Inflammatory macrophage treated with lipopolysaccharide for 4 hours (primary cell): ENCODE measurements at places on chromosomes 1 and 21.
A peak's percentile ranks its signal among the peaks of the same experiment; 100 is the strongest.

DNA sequence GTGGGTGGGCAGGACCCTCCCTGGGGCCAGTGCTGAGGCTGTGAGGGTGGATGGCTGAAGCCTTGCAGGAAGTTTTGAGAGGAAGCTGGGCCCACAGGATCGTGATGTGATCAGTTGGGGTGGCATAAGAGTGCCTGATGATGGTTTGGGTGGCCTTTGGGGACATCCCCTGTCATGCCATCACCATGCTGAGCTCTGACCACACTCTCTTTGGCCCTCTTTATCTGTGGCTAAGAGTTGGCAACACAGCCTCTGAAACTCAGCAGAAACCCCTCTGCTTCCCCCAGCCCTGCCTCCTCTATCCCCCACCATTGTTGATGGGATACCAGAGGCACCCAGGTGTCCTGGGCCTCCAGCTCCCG, 19.8 kb downstream of the MIIP start:
- peak; percentile 77 for DNase-seq

GRCh38 chr1:236113324-236114032, 28.9 kb upstream of the GPR137B start:
- DNase-seq, result no peak

GRCh38 chr1:70536708-70537366, 125.8 kb downstream of the CTH start:
- no peak for DNase-seq

DNA sequence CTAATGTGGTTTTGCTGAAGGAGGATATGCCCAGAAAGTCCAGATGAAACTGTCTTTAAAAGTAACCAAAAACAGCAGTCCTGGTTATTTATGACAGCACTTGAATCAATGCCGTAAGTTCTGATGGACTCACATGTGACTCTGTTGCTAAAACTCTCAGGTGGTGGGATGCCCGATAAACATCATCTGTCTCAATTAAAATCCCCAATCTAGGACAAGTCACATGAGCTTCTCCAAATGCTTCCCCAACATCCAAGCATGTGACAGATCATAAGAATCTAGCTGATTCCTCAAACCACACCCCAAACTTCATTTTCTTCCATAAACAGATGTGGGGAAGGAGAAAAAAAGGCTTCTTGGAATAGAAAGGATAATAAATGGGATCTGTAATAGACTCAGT, 786 bp upstream of the CTSK start:
- peak; percentile 17 for DNase-seq

GRCh38 chr1:76868154-76868882, 1.0 kb downstream of the ST6GALNAC5 start:
- no peak for DNase-seq

GRCh38 chr1:22854688-22855565, 117.7 kb downstream of the LACTBL1 start:
- DNase-seq, result peak; percentile 6

DNA sequence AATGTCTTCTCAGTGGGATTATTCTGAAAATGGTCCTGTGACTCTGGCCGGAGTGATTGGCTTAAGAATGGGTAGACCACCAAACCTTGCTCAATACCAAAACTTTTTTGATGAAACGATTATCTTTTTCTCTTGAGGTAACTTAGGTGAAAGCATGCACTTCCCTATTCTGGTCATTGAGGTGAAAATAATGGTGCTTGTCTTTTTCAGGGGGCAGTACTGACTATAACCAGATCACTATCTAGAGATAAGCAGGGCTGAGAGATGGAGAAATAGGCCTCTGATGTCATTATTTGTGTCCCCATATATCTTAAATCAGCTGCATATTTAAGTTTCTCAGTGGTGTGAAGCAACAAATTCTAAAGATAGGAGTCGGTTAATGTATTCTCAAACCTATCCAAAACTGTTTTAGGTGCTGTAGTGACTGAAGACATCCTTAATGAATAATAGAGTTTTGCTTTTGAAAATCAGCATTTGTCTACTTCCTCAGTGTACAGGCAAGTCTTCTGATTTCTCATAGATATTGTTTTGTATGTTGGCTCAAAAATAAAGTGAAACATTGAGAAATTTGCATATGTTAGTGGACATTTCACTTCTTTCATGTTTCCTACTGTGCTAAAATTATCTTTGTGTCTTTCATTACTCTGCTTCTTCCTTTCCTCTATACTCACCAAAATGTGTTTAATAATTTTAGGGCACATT, 735.3 kb upstream of the ADGRL4 start:
- DNase-seq, result no peak

GRCh38 chr1:171972846-171973245, 131.5 kb downstream of the DNM3 start:
- DNase-seq, result peak; percentile 23

GRCh38 chr21:27690426-27690825, 723.5 kb upstream of the ADAMTS5 start:
- no peak for DNase-seq

GRCh38 chr21:37365517-37366481, 774 bp upstream of the DYRK1A start:
- DNase-seq, result peak; percentile 63

DNA sequence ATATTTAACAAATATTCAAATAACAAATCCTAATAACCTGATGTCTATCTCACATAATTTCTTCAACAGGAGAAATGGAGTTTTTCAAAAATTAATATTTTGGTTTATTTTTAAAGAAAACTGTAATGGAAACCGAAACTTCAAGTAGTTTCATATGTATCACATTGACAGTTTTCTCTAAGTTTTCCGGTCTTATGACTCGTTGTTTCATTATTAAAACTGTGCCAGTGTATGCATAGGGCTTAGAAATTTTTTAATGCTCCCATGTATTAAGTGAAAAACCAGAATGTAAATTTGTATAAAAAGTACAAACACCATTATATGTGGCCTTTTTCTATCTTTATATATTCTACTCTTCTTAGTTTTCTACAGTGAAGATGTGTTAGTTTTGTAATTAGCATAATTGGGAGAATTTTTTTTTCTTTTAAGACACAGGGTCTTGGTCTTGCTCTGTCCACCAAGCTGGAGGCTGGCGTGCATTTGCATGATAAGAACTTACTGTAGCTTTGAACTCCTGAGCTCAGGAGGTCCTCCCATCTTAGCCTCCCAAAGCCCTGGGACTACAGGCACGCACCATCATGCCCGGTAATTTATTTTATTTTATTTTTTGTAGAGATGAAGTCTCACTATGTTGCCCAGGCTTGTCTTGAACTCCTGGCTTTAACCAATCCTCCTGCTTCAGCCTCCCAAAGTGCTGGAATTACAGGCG, 43.9 kb upstream of the SAMSN1 start:
- peak; percentile 88 for DNase-seq

DNA sequence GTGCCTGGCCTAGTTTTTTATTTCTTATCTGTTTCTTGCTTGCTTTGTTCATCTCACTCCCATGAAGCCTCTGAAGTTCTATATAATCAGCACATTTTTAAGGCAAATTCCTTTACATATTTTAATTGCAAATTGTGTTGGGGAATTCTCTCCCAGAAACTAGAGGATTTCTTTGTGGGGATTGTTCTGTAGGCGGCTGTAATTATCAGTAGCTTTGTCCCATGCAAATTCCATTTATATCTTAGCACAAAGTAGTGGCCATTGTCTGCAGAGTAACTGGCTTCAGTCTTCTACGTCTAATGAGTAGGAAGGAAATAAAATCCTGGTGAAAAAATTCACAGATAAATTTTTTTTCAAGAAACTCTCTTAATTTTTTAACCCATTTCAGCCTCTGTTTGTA, 35.7 kb downstream of the CLEC20A start:
- DNase-seq, result no peak

DNA sequence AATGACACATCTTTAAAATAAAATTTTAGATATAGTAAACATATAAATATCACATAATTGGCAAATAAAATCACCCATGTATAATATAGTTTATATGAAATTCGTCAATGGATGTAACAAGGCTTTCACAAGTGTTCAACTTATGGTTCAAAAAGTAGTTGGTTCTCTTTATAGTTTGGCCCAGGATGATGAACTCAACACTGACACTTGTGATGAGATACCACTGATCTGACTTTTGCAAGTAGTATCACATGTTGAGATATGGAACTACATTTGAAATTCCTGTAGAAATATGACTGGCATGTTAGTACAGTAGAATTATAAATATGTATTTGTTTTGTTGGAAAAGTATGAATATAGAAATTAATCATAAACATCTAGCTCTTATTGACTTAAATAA, 1.8 kb downstream of the TNNI3K start:
- DNase-seq, result no peak

DNA sequence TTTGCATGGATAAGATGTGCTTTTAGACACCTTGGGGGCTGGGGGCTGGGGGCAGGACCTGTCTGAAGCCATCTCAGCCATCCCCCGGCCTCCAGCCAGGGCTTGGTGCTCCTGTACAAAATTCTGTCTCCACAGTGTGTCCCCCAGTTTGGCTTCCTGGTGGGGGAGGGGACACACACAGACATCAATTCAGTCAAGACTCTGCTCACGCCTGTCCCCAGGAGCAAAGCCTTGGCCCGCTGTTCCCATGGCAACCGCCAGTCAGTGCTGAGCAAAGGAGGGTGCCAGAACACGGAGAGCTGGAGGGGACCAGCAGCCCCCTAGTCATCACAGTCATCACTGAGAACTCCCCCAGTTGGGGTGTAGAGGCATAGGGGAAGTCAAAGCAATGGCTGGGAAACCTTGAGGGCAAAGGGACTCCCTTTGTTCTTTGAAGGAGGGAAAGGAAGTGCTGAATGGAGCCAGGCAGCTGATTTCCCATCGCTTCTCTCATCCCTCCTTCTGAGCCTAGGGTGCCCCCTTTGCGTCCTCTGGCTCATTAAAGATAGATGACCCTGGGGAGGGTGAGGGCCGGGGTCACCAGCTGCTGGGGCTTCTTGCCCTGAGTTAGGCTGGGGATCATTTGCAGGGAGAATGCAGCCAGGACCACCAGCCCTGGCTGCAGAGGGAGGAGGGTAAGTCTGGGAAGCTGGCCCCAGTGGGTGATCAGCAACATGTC, 134.9 kb upstream of the IPO9 start:
- DNase-seq, result no peak

DNA sequence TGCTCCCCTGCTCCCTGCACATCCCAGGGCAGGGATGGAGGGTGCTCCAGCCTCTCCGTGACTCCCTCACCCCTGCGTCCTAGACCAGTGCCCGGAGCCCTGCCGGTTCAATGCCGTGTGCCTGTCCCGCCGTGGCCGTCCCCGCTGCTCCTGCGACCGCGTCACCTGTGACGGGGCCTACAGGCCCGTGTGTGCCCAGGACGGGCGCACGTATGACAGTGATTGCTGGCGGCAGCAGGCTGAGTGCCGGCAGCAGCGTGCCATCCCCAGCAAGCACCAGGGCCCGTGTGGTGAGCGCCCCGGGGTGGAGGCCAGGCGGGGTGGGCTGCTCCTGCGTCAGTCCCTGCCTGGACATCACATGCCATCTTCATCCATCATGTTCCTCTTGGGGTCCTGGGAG, 22.0 kb downstream of the AGRN start:
- DNase-seq, result no peak

GRCh38 chr1:45430490-45430889, 60.5 kb downstream of the TESK2 start:
- DNase-seq, result peak; percentile 69

- DNase-seq, result peak; percentile 40
Observed at GRCh38 chr1:212691561-212692071, 8.0 kb downstream of the BATF3 start.
